ENCODE measurements at places on chromosomes 2 and 18.
A peak's percentile ranks its signal among the peaks of the same experiment; 100 is the strongest.

GRCh38 chr2:17935242-17935885 lies 56.9 kb downstream of the KCNS3 start:
- no peak for DNase-seq

DNA sequence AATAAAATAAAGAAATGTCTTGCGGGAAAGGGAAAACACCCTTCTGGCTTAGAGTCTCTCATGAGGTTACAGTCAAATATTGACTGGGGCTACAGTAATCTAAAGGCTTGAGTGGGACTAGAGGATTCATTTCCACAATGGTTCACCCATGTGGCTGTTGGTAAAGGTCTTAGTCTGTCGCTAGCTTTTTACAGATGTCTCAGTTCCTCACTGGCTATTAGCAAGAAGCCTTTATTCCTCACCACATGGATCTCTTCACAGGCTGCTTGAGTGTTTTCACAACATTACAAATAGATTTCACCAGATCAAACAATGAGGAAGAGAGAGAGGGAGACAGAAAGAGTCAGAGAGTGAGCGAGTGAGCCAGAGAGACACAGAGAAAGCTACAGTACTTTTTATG lies 8.3 kb upstream of the ZC3H15 start:
- no peak for DNase-seq

DNA sequence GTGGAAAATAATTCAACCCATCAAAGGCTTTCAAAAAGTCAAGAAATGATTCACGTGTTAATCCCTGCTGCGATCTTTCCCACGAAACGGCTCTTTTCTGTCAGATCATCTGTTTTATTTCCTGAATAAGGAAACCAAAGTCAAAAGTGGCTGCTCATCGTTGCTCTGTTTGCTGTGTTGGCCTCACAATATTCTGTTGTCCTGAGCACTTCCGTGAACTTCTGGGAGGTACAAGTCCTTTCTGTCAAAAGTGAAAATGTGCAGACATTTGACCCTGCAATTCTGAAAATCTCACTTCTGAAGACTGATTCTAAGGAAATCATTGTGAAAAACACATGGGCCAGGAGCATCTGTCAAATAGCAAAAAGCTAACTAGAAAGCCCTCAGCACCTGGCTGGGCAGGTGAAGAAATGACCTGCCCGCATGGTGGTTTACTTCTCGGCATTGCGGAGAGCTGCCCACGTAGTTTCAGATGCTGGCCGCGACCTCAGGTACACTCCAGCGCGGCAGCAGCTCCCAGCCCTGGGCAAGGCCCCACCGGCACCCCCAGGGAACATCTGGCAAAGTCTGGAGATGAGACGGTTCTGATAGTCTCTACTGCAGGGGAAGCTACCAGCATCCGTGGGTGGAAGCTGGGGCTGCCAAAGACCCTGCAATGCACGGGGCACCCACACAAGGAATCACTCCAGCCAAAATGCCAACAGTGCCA lies 31.9 kb upstream of the GPC1 start:
- no peak for DNase-seq

DNA sequence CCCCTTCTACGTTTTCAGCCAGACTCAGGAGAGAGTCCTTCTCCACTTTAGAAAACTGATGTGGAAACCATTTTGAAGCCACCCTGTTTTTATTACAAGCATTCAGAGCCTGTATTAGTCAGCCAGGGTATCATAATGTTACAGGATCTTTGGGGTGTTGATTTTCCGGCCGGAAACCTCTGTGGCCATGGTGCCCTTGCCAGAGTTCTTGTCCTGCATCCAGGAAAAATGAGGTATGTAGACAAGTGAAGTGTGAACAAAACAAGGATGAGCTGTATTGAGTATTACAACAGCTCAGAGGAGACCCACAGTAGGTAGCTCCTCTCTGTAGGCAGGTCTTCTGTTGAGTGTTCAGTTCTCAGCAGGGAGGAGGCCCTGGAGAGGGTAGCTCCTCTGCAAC lies 241.0 kb upstream of the COPS8 start:
- DNase-seq: no peak

- no peak for DNase-seq
These were observed 142.9 kb upstream of the FIGN start for GRCh38 chr2:163878718-163879117.

DNA sequence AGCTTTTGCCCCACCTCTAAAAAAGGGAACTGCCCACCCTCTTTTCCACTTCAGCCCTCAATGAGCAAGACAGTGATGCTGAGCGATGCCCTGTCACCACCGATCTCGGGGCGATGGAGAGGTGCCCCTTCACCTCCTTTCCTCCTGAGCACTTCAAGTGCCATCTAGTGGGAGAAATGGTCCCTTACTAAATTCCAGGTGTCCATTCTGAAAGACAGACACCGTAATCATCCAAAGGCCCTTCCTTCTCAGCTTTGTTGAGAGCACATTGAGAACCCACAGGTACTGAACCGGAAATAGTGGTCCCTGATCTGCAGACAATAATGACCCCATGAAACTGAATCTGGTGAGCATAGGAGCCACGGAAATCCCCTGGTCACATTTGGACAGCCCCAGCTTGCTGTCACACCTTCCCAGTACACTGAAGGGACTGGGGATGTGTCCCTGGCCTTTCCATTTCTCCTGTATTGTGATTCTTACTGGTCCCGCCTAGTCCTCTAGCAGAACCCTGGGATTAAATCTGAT lies 38.5 kb downstream of the KCTD18 start:
- DNase-seq: no peak

DNA sequence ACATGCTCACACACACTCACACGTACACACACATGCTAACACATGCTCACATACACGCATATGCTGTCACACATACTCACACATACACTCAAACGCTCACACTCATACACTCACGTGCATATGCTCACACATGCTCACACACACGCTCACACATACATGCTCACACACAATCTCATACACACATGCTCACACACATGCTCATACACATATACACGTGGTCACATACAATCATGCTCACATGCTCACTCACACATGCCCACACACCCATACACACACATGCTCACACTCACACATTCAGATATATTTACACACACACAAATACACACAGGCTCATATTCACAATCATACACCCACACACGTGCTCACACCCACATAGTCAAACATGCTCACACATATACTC lies 17.5 kb upstream of the SALL3 start:
- no peak for DNase-seq

GRCh38 chr2:233430081-233430480 lies 75.8 kb downstream of the DGKD start:
- DNase-seq: no peak

GRCh38 chr18:4040391-4041092 lies 414.6 kb downstream of the DLGAP1 start:
- DNase-seq: no peak

GRCh38 chr2:234741976-234742375 lies 209.8 kb upstream of the SH3BP4 start:
- no peak for DNase-seq

- DNase-seq: no peak
These were observed 229.0 kb upstream of the HS6ST1 start for GRCh38 chr2:128547667-128548066.

DNA sequence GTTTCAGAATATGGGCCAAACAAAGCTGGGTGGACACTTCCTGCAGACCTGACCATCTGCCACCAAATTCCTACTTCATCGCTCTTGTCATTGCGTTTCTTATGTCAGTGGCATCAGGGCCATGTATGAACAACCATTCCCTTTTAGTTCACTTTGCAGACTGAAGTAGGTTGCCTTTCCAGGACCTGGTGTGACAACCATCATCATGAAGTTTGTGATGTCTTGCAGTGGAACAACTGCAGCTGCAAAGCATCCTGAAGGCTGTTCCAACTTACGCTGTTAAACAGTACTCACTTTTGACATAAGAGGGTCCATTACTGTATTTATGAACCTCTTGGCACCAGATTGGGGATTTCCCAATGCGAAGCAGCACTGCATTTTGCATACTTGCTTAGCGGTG lies 511.6 kb downstream of the ARHGAP15 start:
- DNase-seq: no peak

GRCh38 chr2:179793238-179793637 lies 68.2 kb downstream of the ZNF385B start:
- DNase-seq: no peak

DNA sequence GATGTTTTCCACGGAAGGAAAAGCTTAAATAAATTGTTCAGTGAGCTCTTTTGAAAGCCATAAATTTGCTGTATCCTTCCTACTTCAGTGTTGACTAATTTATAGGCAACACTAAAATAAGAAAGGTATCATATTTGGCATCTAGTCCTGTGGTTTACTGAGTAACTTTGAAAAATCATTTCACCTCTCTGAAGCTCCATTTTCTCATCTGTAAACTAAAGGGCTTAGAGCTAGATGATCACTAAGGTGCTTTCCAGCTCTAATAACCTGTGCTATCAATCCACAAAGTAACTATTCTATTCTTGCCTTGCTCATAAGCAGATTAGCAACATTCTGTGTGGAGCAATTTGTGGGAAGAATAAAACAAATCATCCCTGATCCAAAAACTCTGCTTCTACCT lies 3.6 kb upstream of the MYOM1 start:
- DNase-seq: no peak

DNA sequence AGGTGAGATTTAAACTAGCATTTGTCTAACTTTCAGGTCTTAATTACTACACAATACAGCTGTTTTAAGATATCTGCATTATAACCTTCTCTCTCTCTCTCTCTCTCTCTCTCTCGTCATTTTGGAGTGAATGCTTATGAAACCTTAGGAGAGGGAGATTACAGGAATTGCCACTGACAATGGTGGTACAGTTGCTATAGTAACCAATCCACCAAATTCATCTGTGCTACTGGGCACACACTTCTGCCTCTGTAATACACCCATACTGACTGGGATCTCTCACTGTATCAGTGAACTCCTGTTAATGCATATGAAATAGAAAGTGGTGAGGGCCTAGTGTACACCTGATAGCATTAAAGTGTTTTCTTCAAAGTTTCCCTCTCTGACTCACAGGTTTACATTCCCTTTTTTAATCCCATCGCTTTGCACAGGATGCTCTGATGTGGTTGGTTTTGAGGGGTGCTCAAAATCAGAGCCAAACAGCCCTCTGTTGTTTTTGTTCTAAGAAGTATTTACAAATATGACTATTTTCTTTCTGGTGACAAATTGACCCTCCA lies 13.1 kb downstream of the KLHL14 start:
- DNase-seq: no peak

- DNase-seq: no peak
These were observed 131.7 kb upstream of the CREB1 start for GRCh38 chr2:207397917-207398655.

GRCh38 chr2:81247648-81248047 lies 943.1 kb upstream of the LRRTM1 start:
- DNase-seq: no peak

GRCh38 chr2:9150568-9150900 lies 56.1 kb upstream of the ASAP2 start:
- no peak for DNase-seq

- DNase-seq: no peak
These were observed 228.3 kb upstream of the FOSL2 start for GRCh38 chr2:28164280-28164801.

GRCh38 chr2:172865422-172865821 lies 129.8 kb downstream of the RAPGEF4 start:
- no peak for DNase-seq

DNA sequence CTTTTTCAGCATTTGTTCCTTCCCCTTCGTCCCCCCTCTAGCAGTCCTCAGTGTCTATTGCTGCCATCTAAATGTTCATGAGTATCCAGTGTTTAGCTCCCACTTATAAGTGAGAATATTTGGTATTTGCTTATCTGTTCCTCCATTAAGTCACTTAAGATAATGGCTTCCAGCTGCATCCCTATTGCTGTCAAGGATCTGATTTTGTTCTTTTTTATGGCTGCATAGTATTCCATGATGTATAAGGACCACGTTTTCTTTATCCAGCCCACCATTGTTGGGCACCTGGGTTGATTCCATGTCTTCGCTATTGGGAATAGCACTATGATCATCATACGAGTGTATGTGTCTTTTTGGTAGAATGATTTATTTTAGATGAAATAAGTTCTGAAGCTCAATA lies 166.9 kb upstream of the NCK2 start:
- no peak for DNase-seq

- DNase-seq: no peak
These were observed 113.6 kb downstream of the ADCYAP1 start for GRCh38 chr18:1018181-1018681.

DNA sequence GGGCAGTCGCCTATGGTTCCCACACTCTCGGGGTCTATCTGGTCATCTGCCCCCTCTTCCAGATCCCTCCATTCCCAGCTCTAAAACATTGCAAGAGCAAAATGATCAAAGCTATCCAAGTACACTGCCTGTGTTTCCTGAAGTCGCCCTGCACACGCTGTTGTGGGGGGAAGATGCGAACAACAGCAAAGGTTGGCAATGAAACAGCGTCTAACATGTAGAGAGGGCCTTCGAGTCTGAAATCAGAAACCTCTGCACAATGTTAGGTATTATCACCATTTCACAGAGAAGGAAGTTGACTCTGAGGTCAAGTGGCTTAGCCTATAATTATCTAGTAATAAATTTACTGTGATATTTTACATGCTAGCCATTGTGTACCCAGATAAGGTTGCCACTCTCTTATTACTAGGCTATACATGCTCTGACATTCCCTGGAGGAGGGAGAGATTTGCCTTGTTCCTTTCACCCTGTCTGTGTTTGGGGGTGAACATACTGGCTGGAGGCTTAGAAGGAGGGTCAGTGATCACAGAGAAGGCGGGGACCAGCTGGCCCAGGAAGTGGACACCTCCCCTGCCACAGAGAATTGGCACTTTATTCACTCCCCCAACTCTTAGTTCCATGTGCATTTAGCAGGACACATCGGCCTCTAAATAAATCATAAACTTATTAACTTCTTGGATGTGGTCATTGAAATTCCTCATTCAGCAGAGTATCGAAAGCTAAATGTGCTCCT lies 36.8 kb downstream of the KCTD1 start:
- DNase-seq: no peak

- peak; percentile 40 for DNase-seq
These were observed 70.6 kb upstream of the ITGB6 start for GRCh38 chr2:160270571-160271113.

DNA sequence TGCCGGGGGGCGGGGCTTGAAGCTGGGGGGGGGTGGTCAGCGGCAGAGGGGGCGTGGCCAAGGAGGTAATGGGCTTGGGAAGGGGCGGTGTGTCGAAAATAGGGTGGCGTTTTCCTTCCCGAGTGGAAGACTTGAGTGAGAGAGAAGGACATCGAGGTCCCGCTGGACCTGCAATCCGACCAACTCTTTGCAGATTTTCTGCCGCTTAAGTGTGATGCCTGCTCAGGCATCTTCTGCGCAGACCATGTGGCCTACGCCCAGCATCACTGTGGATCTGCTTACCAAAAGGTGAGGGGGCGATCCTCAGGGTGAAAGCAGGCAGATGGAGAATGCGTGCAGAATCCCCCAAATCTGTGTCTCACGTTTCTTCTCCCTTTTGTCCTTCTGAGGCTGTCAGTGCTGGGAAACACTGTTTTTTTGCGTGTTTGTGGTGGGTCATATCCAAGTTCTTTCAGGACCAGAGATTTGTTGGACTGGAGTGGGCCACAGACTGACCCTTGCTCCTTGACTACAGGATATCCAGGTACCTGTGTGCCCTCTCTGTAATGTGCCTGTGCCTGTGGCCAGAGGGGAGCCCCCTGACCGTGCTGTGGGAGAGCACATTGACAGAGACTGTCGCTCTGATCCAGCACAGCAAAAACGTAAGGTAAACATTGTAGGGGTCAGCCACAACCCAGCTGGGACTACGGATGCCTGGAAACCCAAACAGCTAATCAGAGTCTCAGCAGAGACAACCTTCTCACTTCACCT lies 727 bp downstream of the ZFAND2B start:
- peak; percentile 78 for DNase-seq

GRCh38 chr18:64142904-64143303 lies 6.0 kb downstream of the LINC00305 start:
- no peak for DNase-seq

GRCh38 chr2:150357770-150358467 lies 129.5 kb downstream of the RND3 start:
- DNase-seq: no peak
